ENCODE measurements at places on chromosomes 7 and 10. TPM values are rescaled to one million over a fixed set of nuclear protein-coding genes. Genes with fewer than 3 reads are reported as not detected.

DNA sequence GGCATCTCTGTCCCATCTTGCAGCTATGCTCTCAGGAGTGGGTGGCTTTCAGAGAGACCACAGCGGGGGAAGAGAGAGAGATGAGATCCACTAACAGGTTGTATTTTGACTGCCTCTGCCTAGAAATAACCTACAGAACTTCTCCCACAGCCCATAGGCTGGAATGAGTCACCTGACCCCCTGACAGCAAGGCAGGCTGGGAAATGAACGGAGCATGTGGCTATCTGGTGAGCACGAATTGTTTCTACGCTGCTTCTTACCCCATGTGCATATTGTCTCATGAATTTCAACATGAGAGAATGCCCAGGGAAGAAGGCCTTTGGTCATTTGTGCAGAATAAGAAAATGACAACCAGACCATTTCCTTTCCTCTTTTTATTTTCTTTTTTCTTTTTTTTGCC is 151.3 kb downstream of the SNX10 start:
- H3K27me3 ChIP-seq: no peaks in the 10 kb centered on the region
- no peaks in the 10 kb centered on the region for H3K36me3 ChIP-seq
- no peaks in the 10 kb centered on the region for H3K4me1 ChIP-seq
- no peak for DNase-seq
- H3K27ac ChIP-seq: no peak overlapping the region

GRCh38 chr10:75395932-75396630 is 5.5 kb downstream of the ZNF503 start:
- H3K27ac ChIP-seq: peak overlapping the region; percentile 91
- DNase-seq: no peak
- no peaks in the 10 kb centered on the region for H3K36me3 ChIP-seq
- H3K4me3 ChIP-seq: peak overlapping the region; percentile 82

GRCh38 chr10:71323407-71323806 is 4.3 kb downstream of the SLC29A3 start:
- H3K27me3 ChIP-seq: no peaks in the 10 kb centered on the region
- DNase-seq: no peak
- H3K36me3 ChIP-seq: no peaks in the 10 kb centered on the region
- no peak overlapping the region for H3K27ac ChIP-seq

DNA sequence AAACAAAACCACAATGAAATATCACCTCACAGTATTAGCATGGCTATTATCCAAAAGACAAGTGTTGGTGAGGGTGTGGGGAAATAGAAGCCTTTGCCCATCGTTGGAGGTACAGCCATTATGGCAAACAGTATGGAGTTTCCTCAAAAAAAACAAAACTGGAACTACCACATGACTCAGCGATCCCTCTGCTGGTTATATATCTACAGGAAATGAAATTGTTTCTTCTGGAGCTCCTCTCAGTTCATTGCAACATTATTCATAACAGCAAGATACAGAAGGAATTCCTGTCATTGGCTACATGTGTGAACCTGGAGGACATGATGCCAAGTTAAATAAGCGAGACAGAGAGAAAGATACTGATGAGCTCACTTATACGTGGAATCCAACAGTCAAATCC is 2.4 kb upstream of the UBE3C start:
- H3K4me3 ChIP-seq: no peak overlapping the region
- no peaks in the 10 kb centered on the region for H3K36me3 ChIP-seq

DNA sequence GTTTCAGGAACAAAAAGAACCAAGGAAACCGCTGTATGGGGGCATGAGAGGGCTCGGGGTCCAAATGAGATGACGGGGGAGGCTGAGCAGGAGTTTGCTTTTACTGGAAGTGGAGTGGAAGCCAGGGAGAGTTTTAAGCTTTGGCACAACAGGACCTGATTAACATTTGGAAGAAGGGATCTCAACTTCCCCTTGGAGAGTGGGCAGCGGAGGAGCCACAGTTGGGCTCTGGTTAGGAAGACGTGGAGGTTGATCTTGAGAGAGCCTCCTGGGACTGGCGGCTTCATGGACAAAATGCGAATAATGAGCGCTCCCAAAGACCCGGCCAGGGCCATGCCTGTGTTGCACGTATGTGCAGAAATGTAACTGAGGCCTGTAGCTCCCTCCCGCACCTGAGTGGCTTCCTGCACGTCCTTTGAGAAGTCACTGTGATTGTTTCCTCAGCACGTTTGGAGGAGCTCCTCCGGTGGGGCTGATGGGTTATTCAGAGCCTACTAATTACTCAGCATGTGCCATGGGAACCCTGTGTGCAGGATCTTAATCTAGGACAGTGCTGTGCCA is 595.3 kb upstream of the MGMT start:
- H3K27ac ChIP-seq: no peak overlapping the region
- no peak for DNase-seq
- no peaks in the 10 kb centered on the region for H3K36me3 ChIP-seq
- no peaks in the 10 kb centered on the region for H3K4me1 ChIP-seq
- no peaks in the 10 kb centered on the region for H3K27me3 ChIP-seq

TMEM176B gene
- total RNA-seq: 75.5 TPM

CDH23 gene
- total RNA-seq: 11.6 TPM

MMD2 gene
- total RNA-seq: not detected

DNA sequence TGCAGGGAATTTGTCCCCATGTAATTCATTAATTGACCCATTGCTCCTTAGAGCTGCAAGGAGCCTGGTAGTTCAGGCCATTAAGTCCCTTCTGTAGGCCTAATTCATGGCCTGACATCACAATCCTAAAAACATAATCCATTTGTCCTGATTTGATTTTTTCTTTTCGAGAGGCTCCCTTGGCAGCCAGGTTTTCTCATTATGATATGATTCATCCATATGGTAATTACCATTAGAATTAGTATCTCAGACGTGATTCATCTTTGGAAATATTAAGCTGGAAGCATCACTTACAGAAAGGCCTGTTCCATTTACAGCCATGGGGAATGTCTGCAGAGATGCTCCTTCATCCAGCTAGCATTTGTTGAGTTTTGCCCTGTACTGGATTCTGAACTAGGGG is 128.5 kb downstream of the PLCE1 start:
- H3K27ac ChIP-seq: no peak overlapping the region
- no peaks in the 10 kb centered on the region for H3K4me1 ChIP-seq
- DNase-seq: no peak
- no peaks in the 10 kb centered on the region for H3K36me3 ChIP-seq
- H3K4me3 ChIP-seq: no peak overlapping the region

GRCh38 chr7:20233362-20233761 is 16.2 kb upstream of the MACC1 start:
- H3K36me3 ChIP-seq: no peaks in the 10 kb centered on the region
- H3K27ac ChIP-seq: no peak overlapping the region
- no peak for DNase-seq
- H3K27me3 ChIP-seq: no peaks in the 10 kb centered on the region

DNA sequence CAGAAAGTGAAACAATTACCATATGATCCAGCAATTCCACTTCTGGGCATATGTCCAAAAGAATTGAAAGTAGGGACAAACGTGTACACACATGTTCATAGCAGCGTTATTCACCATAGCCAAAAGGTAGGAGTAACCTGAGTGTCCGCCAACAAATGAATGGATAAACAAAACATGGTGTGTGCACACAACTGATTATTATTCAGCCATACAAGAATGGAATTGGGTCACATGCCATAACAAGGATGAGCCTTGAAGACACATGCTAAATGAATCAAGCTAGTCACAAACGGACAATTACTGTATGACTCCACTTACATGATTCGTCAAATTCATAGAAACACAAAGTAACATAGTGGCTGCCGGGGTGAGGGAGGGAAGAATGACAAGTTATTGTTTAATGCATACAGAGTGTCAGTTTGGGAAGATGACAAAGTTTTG is 4.1 kb upstream of the OIT3 start:
- H3K4me1 ChIP-seq: no peaks in the 10 kb centered on the region
- no peaks in the 10 kb centered on the region for H3K36me3 ChIP-seq
- no peak overlapping the region for H3K4me3 ChIP-seq
- peak; percentile 53 for DNase-seq
- H3K27me3 ChIP-seq: no peaks in the 10 kb centered on the region

- H3K4me3 ChIP-seq: no peak overlapping the region
- H3K27ac ChIP-seq: no peak overlapping the region
- no peaks in the 10 kb centered on the region for H3K36me3 ChIP-seq
- DNase-seq: no peak
- no peaks in the 10 kb centered on the region for H3K27me3 ChIP-seq
Observed at GRCh38 chr7:30533886-30534285, 29.3 kb upstream of the GGCT start.

WNT8B gene
- total RNA-seq: not detected

GRCh38 chr7:50508471-50508943 is 56.7 kb downstream of the DDC start:
- no peak overlapping the region for H3K27ac ChIP-seq
- H3K4me3 ChIP-seq: no peak overlapping the region
- no peaks in the 10 kb centered on the region for H3K27me3 ChIP-seq
- H3K36me3 ChIP-seq: no peaks in the 10 kb centered on the region

RAB19 gene
- total RNA-seq: 4.2 TPM

PIK3CG gene
- 12.0 TPM for total RNA-seq

DNA sequence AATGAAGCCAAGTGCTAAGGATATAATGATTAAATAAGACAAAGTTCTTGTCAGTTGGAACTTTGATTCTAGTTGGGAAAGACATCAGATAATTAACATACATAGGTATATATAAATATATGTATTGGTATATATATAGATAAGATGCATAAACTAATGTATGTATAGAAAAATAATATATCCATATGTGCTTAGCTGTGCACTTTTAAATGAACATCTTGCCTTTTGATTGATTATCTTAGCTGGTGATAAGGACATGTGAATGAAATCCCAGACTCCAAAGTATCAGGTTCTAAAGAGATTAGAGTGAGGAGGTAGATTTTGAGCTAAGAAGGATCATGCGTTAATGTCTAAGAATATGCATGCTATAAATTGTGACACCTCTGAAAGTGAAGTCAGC is 357.6 kb downstream of the GFRA1 start:
- DNase-seq: no peak
- no peaks in the 10 kb centered on the region for H3K27me3 ChIP-seq

DNA sequence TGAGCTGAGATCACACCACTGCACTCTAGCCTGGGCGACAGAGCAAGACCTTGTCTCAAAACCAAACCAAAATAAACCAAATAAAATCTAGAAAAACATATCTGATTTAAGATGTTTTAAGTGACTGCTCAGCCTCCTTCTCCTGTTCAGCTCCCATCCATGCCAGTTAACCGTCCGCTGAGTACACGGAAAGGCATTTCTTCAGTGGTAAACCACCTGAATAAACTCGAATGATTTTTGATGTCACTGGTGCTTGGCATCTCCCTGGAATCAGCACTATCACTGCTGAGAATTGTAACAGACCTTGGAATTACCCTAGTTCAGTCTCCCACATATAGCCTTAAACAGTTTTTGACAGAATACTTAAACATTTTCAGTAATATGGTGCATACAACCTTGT is 24.1 kb upstream of the NRCAM start:
- DNase-seq: no peak
- no peak overlapping the region for H3K4me3 ChIP-seq
- no peaks in the 10 kb centered on the region for H3K36me3 ChIP-seq
- H3K27me3 ChIP-seq: no peaks in the 10 kb centered on the region
- H3K27ac ChIP-seq: no peak overlapping the region

- peak overlapping the region; percentile 28 for H3K4me3 ChIP-seq
- peaks cover 5% of the 10 kb centered on the region for H3K27me3 ChIP-seq
- H3K27ac ChIP-seq: no peak overlapping the region
- DNase-seq: no peak
Observed at GRCh38 chr7:8442051-8442813, 8.8 kb downstream of the NXPH1 start.

GALNT17 gene
- total RNA-seq: 3.3 TPM

NUDT13 gene
- total RNA-seq: 4.2 TPM

PON1 gene
- total RNA-seq: 0.66 TPM

GRCh38 chr7:107838024-107838601 is 35.1 kb upstream of the SLC26A3 start:
- no peak for DNase-seq
- H3K36me3 ChIP-seq: no peaks in the 10 kb centered on the region
- H3K27ac ChIP-seq: no peak overlapping the region
- H3K27me3 ChIP-seq: no peaks in the 10 kb centered on the region
- H3K4me3 ChIP-seq: no peak overlapping the region
- H3K4me1 ChIP-seq: no peaks in the 10 kb centered on the region

DNA sequence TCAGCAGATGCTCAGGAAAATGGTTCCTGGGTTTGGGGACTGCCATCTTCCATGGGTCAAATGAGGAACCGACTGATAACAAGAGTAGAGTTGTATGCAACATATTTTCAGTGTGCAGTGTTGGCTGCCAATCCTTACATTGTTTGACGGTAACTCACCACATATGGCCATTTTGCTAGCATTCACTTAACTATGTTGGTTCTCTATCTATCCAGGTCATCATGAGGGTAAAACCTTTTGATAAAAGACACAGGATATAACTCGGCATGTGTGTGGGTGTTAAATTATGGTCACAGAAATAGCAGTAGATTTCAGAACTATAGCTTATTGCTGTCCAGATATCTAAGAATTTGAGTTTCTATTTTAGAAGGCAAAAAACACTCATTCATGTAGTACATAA is 140.7 kb upstream of the AOAH start:
- no peaks in the 10 kb centered on the region for H3K27me3 ChIP-seq
- no peak for DNase-seq
- no peak overlapping the region for H3K27ac ChIP-seq
- H3K36me3 ChIP-seq: no peaks in the 10 kb centered on the region
- no peaks in the 10 kb centered on the region for H3K4me1 ChIP-seq

DNA sequence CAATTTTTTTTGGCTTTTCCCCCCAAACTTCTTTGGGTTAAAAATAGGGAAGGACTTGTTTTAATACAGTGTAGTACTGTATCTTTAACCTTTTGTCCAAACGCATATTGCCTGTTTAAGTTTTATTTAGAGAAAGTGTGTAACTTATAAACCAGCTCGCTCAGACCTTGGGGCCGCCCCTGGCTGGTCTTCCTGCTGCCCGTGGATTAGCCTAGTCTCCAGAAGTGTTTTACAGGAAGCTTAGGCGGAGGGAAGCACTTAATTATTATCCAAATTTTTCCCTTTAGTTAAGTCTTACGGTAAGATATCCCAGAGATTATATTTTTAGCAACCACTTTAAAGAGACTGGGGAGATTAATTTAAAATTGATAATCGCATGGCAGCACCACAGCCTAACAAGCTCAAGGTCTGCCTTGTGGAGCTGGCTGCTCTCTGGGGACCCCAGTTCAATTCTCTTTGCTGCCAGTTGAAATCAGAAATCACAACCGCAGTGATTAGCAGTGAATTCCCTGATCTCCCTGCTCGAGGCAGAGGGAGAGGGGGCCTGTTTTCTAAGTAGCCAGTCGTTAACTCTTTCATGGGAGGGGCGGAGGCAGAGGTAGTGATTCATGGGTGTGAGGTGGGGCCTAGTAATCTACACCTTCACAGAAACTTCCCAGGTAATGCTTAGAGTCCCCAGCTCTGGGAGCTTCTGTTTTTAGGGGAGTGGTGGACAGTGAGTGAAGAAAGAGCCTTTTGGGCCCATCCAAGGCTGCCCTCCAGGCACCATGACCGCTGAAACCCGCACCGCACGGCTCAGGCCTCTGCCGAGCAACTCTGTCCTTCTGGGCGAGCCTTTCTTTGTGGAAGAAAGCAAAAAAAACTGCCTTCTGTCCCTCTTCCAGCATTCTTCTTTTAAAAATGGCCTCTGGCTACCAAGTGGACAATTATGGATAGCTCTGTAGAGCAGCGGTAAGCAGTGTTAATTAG is 548.7 kb upstream of the GALNT17 start:
- H3K36me3 ChIP-seq: no peaks in the 10 kb centered on the region
- H3K27me3 ChIP-seq: no peaks in the 10 kb centered on the region
- no peak overlapping the region for H3K4me3 ChIP-seq

FAM241B gene
- total RNA-seq: 6.2 TPM

All from breast epithelium (tissue), 4 donors.